ENCODE measurements at places on chromosomes 12 and 14.

DNA sequence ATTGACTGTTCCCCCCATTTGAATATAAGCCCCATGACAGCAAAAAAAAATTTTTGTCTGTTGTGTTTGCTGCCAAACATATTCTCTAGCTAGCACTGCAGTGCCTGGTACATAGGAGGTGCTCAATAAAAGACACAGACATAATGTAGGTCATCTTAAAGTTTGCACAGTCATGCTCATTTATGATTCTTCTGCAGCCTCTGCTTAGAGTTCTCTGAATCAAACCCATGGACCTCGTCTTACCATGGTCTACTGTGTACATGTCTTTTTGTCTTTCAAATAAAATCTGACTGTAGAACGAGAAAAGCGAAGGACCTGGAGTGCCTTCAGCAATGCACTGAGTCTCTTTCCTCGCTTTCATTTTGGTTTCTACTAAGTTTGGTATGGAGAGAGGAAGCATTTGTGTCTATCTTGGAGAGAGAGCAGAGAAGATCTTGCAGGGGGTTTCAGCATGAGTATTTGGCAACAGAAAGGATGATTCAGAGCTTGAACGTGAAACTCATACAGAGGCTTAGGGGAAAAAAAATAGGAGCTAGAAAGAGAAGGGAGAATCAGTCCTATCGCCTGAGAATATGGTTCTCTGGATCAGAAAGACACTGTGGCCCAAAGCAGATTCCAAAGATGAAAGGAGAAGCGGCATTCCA, 38.8 kb upstream of the TMCC3 start:
- DNase-seq, result peak; percentile 27

GRCh38 chr12:5656836-5657235, 224.9 kb downstream of the NTF3 start:
- DNase-seq, result no peak

DNA sequence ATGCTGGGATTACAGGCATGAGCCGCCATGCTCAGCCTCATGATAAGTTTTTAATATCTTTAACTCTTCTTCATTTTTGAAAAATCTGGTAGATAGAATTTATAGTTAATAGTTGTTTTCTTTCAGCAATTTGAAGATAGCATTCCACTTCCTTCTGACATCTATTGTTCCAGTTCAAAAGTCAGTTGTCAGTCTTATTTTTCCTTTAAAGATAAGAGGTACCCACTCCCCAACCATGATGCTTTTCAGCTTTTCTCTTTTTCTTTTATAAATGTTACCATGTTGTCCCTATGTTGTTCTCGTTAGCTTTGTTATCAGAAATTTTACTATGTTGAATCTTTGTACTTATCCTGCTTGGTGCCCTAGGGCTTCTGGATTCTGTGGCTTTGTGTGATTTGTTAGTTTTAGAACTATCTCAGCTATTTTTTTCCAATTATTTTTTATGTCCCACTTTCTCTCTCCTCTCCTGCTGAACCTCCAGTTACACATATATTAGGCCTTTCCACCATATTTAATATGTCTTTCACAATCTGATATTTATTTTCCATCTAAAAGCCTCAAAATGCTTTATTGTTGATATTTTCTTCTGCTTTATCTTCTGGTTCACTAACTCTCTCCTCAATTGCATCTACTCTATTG, 181.6 kb upstream of the FOXN3 start:
- DNase-seq, result peak; percentile 38

GRCh38 chr12:58293308-58293982, 352.1 kb downstream of the ATP23 start:
- no peak for DNase-seq

- no peak for DNase-seq
These were observed 80.3 kb downstream of the PAPOLA start for GRCh38 chr14:96582411-96582961.

DNA sequence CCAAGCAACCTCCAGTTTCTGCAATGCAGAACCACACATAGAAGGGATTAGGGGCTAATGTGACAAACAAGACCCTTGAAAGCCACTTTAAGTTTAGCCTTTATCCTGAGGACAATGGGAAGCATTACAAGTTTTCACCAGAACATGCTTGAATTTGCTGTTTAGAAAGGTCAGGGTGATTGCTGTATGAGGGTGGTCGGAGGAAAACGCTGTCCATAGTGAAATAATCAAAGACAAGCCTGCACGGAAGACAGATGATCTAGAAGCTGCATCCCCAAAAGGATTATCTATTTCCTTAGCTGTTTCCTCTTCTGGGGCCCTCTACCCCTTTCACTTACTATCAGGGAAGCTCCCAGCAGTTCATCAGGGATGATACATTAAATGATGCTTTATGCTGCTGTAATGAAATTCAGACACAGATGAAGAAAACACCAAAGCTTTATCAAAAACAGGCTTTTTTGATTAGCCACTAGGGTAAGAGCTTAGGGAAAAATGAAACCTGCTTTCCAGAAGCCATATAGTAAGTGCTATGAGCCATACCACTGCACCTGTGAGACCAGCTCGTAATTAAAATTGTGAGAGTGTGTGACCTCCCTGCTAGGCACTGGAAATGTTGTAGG, 6.5 kb downstream of the HAL start:
- no peak for DNase-seq

DNA sequence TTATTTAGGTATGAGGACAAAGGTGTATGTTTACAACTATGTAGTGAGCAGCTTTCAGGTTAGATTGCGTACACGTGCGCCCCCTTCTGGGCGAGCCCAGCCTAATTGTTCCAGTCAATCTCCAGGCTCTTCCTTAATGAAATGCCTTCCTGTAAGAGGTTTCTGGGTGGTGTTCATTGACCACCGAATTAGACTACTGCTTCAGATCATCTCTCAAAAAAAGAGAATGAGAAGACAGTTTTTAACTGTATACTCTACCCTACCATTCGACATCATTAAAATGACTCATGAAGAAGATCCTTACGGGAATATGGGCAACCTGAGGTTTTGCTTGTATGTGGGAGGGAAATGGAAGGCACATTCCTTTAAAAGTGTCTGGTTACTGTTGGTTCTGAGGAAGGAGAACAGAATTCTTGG, 2.1 kb downstream of the LUM start:
- DNase-seq, result peak; percentile 80

- DNase-seq, result no peak
These were observed 6.7 kb downstream of the CIT start for GRCh38 chr12:119870457-119870856.

GRCh38 chr14:78448164-78449094, 278.3 kb downstream of the NRXN3 start:
- DNase-seq, result no peak

- no peak for DNase-seq
These were observed at the start of gene CD69 for GRCh38 chr12:9760699-9761418. Gene CD69, minus strand, starts transcription at chr12:9760901. Its CDS starts 81 bp downstream, at chr12:9760820.

GRCh38 chr14:66735853-66736252, 227.9 kb downstream of the GPHN start:
- DNase-seq, result no peak

GRCh38 chr14:94102768-94103482, 7.6 kb upstream of the IFI27 start:
- no peak for DNase-seq

DNA sequence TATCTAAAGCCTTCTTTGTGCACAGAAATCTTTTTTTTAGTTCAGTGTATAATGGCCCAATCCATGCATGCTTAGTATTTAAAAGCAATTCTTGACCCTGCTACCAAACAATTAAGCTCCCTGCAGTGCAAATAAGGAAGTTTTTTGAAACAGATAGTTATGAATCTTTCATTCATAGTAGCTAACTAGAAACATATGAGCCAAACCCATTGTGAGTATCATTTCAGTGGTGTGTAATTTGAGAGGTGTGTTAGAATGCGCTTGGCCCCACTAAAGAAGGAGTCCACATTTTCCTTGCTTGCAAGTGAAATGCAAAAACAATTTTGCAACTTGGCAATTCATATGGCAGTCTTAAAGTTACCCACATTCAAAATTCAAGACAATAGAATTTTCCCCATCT, 14.4 kb downstream of the EPS8 start:
- peak; percentile 51 for DNase-seq

- no peak for DNase-seq
These were observed 162.7 kb downstream of the ETV6 start for GRCh38 chr12:11812241-11812585.

- DNase-seq, result no peak
These were observed 100.7 kb downstream of the KCNMB4 start for GRCh38 chr12:70466753-70467152.

- peak; percentile 28 for DNase-seq
These were observed 312.3 kb upstream of the DIO2 start for GRCh38 chr14:80523518-80524117.

DNA sequence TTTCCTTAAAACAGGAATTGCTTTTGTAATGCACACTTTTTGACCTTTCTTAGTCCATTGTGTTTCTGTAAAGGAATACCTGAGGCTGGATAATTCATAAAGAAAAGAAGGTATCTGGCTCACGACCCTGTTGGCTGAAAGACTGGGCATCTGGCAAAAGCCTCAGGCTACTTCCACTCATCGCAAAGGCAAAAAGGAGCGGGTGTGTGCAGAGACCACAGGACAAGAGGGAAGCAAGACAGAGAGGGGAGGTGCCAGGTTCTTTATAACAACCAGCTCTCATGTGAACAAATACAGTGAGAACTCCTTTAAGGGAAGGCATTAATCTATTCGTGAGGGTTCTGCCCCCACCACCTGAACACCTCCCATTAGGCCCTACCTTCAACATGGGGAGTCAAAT, 182.1 kb downstream of the C12orf50 start:
- DNase-seq, result no peak

DNA sequence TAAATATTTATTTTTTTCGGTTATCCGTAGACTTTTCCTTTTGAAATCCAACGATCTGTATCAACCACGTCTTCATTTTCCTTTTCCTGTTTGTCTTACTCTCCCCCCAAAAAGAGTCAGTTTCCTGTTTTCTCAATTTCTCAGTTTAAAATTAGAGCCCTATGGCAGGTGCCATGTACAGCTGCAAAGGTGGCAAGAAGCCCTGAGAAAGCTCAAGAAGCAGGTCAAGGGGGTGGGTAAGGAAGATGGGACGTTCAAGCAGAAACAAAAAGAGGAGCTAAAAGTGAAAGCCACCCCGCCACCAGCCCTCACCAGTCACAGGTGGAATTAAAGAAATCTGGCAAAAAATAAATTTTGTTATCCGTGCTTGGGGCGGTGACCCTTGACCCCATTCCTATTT, 26.7 kb downstream of the SLC35E3 start:
- DNase-seq, result no peak

- peak; percentile 96 for DNase-seq
These were observed 55.0 kb upstream of the BICD1 start for GRCh38 chr12:32051511-32052211.
